ENCODE measurements at places on chromosomes 3 and 15.

DNA sequence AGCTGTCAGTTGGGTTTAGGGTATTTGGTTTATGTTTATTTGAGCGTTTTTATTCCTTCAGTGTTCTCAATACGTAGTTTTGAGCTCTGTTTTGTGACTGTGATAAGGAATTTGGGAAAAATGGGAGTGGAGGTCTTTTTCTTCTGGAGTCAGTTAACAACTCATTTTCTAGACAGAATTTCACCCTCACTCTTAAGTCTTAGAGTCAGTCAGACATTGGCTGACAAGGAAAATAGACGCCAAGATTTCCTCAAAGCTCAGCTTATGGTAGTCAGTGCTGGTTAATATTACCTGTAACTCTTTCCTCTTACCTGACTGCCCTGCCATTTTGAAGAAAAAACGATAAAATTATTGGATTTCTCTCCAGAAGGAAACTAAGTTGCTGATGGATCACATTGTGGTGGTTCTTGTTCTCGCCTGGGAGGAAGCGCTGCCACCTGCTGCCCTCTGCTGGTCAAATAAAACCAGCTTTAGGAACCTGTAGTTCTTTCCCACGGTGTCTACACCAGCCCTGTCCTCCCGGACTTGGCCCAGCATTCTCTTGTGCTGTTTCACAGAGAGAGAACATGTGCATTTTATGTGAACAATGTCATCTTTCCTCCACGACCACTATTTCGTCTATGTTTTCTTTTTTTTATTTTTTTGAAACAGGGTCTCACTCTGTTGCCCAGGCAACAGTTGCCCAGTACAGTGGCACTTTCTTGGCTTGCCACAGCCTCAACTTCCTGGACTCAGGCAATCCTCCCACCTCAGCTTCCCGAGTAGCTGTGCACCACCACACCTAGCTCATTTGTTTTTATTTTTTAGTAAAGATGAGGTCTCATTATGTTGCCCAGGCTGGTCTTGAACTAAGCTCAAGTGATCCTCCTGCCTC, 41.4 kb upstream of the UMPS start:
- peak; percentile 78 for DNase-seq

DNA sequence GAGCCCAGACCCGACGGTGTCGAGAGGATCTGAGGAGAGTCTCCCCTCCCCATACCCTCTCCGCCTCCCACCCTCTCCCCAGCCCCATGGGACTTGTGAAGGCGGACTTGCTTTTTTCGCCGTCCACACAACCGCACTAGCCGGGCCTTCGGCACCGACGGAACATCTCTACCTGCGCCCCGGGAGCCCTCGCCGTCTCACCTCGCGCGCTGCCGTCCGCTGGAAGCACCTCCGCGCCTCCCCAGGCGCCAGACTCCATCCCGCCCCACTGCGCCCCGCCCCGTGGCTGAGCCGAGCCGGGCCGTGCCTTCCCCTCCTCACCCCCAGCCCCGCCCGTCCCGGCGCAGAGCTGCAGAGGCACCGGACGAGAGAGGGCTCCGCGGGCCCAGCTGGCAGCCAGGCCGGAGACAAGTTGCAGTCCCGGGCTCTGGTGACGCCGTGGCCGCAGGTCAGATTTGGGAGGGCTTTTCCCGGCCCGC, at the start of the genes DUOX1 and DUOXA1:
DUOX1 (plus strand) TSS at position 344 of the 479 bp plus-strand sequence. CDS start 1,973 bp downstream, outside the sequence.
DUOXA1 (minus strand) TSS at position 229 of the 479 bp plus-strand sequence. CDS start 6,865 bp downstream, outside the sequence.
- DNase-seq, result peak; percentile 53

GRCh38 chr15:52757496-52757895, 32.6 kb downstream of the ONECUT1 start:
- DNase-seq, result no peak

DNA sequence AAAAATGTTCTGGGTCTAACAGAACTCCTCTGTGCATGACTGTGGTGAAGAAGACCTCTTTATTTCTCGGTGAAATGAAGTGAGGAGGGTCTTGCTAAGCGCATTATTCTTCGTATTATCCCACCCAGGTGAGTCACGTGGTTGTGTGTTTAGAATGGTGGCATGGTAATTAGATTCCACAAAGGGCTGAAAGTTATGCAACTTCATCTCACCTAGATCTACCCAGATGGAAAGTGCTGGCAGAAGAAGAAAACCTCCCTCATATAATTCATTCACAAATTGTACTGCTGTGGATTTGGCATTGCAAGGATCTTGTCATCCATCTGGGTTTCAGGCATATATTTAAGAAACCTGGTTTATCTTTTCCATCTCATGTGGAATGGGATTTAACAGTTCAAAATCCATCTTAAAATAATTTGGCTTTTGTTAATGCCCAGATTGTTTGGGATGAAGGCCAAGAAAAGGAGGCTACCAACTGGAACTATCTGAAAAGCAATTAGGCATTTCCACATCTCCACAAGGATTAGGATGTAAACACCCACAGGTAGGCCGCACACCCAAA, 175.3 kb downstream of the PLCL2 start:
- DNase-seq, result no peak

- DNase-seq, result no peak
Observed at GRCh38 chr15:34709866-34710265, 44.9 kb downstream of the GJD2 start.

- peak; percentile 74 for DNase-seq
Observed at GRCh38 chr3:40580494-40581091, 55.8 kb downstream of the ZNF621 start.

DNA sequence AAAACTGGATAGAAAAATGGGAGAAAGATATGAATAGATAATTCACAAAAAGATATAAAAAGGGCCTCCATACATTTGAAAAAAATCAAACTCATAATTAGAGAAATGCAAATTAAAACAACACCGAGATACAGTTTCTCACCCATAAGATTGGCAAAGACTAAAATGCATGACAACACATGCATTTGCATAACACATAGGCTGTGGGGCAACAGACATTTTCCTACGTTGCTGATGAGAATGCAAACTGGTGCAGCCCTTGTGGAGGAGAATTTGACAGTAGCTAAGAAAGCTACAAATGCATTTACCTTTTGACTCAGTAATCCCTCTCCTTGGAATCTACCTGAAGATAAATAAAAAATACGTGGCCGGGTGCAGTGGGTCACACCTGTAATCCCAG, 11.4 kb upstream of the CAND2 start:
- DNase-seq, result no peak

DNA sequence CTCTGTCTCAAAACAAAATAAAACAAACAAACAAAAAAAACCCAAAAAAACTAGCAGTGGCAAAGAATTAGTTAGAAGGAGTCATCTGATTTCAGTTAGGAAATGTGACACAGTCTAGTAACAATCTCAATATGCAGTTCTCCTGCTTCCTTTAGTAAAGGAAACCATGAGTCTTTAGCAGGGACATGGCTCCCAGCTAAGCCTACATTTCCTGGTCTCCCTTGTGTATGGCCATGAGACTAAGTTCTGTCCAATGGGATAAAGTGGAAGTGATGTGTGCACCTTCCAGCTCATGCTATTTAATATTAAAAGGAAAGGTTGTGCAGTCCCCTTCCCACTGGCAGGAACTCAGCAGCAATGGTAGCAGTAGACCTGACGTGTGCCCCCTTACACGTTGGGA, 74.6 kb downstream of the GREM1 start:
- DNase-seq, result no peak

- DNase-seq, result no peak
Observed at GRCh38 chr3:19645093-19645492, 288.9 kb downstream of the EFHB start.

DNA sequence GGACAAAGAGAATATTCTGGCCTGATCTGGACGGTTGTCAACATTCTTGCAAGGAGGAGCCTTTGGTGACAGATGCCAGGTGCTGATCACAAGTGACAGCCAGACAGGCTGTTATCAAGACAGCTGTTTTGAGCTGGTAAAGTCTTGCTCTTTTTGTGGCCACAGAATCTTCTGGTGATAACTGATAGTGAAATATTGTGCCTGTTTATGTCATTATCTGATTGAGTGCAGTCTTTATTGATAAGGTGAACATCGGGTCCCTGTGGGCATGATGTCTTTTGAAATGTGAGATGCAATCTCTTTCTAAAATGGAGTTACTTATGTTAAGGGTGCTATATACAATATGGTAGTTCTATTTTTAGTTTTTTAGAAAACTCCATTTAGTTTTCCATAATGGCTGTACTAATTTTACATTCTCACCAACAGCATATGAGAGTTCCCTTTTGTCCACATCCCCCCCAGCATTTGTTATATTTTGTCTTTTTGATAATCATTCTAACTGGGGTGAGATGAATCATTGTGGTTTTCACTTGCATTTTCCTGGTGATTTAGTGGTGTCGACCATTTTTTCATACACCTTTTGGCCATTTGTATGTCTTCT, 10.7 kb downstream of the CEP63 start:
- no peak for DNase-seq

DNA sequence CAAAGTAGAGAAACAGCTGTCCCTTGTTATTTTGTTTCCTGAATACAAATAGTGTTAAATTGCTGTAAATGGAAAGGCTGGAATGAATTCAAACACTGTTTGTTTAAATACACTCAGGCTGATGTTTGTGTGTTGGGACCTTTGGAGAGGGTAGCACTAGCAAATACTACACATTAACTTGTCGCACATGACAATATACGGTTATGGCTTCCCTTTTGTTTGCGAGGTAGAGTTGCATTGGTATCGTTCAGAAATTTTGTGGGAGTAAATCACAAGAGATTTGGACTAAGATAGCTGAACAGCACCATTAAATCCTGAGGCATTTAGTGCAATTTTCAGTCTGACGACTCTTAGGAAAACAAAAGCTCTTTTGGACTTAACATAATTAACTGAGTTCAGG, 213.0 kb upstream of the ROBO2 start:
- DNase-seq, result no peak

DNA sequence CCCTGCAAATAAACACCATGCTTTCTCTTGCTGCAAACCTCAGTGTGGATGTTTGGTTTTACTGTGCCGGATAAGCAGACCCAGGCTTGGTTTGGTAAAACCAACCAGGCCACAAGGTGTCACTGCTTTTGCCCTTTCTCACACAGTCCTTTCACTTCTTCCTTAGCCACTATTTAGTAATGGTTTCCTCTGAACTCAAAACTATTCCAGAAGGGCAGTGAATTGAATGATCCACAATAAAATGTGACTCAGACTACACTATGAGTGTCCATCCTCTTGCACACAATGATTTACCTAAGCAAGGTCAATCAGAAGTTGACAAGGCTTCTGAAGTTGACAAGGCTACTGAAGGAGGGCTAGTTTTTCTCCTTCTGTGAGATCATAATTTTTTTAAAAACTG, 552.4 kb upstream of the CCDC54 start:
- no peak for DNase-seq

DNA sequence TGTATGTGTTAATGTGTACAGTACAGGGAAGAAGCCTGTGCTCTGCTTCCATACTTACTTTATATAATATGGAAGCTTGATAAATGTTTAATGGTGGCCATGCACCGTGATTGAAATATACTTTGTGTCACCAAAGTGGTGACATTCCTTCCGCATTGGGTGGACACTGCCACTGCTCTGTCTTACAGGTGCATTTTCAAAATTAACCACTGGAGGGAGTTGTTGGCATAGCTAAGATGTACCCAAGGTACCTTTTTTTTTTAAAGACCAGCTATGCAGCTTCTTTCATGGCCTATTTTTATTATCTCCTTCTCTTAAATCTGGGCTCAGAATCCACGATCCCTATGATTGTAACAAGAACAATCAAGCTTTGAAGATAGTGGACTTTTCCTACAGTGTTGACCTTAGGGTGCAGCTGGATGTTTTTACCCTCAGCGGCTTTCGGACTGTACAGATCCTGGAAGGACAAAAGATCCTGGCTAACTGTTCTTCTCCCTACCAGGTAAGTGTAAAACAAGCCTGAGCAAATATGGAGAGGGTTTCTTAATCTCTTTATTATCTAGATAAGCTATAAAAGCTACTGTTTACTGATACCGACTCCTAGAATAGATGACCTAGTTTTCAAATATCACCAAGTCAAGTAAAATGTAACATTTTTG, 21.6 kb upstream of the PAK6 start:
- DNase-seq, result no peak

DNA sequence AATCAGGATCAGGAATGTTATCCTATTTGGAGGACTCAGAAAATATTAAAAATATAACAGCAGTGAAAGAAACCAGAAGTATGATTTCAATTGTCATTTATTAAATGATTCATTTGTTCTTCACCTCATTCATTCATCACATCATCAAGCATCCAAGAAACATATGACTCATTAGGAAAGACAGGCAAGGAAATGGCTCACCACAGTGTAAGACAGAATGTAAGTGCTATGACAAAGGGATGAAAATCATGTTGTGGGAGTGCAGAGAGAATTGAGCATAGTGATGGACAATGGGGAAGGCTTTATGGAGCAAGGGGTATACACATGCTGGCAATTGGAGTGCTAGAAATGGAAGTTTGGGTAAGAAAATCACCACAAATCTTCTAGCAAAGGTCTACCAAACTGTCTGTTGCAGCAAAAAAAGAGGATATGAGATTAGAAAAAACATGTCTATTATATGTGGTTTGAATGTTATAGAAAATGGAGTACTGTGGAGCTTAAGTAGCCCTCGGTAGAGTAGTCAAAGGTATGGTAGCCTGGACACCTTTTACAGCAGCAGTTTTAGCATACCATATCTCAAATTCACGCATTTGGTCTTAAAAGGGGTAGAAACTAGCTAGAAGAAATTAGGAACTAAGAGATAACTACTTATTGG, 111.1 kb upstream of the GPR149 start:
- no peak for DNase-seq

GRCh38 chr3:197958346-197958745, 1.7 kb upstream of the LMLN start:
- no peak for DNase-seq

DNA sequence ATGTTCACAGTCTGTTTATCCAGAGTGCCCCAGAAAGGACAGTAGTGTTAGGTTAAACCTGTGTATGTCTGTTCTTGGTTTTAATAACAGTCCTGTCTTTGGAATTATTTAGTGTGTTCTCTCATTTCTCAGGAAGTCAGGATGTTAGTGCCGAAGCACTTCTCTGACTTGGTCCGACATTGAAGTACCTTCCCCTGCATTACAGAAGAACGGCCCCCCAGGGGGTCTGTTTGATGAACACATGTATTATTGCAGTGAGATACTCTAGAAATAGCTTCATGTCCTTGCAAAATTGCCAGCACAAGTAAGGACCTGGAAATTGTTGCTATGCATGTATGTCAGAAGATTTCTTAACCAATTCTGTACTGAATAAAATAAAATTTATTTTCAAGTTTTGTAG, 110.9 kb downstream of the IGF1R start:
- no peak for DNase-seq

DNA sequence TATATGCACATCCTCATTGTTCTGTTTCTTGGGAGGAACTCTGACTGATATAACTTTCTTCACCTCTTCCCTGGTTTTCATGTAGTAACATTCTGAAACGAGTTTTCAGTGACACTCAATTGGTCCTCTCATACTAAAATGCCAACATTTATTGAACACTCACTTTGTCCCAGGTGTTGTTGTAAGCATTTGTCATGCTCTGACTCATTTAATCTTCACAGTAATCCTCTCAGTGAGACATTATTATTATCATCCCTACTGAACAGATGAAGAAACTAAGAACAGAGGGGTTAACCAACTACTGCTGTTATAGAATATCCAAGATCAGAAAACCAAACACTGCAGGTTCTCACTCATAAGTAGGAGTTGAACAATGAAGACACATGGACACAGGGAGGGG, 94.1 kb upstream of the MRPL3 start:
- DNase-seq, result no peak
